Progenitor cell of endocrine pancreas (in vitro differentiated cells): ENCODE measurements at places on chromosomes 2 and 18.

DNA sequence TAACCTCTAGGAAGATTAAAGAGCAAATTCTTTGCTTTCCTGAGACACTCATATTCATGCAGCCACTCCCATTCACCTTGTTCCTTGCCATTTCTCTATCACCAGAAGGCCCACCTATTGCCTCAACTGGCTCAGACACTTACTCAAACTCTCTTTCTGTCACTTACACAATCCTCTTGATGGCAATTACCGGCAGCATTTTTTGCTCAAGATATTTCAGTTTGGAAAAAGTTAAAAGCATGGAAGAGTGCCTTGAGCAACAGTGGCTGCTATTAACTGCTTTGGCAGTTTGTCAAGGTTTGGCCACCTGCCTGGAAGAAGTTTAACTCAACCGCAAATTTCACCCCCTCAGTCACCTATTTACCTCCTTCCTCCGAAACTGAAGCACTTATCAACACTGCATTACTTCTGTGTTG lies 1104.0 kb upstream of the PIK3C3 start:
- no peak for DNase-seq

DNA sequence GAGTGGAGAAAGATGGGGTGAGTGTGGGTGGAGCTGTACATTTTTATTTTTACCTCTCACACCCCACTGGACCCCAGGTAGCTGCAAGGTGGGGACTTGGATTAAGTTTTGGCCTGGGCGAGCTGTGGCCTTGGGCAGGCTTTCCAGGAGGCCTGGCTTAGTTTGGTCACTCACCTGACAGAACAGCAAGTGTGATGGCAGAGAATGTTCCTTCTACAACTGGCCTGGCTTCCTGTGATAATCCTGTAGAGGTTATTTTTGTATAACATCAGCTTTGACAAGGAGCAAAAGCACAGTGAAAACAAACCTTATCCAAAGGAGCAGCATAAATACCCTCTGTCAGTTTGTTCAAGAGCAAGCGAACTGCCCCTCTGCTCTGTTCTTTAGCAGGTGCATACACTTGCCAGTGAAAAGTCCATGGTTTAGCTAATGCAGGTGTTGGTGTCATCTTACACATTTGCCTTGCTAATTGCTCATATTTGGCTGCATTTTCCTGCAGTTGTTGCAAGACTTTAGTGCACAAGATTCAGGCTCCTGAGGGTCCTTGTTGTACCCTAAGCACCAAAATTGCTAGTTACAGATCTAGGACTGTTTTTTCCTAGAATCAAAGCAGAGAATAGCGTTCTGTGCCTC lies 6.3 kb downstream of the THNSL2 start:
- no peak for DNase-seq

DNA sequence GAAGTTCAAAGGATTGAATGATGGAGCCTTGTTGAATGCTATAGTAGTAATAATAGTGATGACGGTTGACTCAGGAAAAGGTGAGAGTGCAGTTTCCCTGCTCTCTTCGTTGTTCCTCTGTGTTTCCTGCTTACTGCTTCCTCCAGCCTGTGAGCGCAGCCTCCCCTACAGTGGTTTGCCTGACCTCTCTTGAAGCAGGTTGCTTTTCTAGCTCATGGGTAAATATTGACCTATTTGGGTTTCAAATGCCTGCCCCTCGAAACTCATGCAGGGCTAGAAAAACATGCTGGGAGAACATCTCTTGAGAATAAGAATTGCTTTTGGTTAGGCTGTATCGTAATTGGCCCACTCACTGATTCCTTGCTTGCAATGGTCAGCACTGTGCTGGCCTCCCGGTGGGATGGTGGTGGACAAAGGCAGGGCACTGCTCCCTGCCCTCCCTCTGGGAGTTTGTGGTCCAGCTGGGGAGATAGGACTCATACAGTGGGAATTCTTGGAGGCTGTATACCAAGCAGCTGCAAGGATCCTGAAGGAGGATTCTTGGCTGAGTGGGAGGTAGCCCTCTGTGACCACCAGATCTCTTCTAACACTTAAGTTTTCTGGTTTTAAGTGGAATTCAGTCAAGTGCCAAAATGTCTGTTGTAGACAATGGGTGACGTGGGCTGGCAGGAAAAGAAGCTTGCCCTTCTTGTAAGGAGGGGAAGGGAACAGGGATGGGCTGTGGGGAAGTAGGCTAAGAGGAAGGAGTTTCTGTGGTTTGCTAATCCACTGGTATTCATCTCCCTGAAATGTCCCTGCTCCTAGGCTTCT lies 5.4 kb upstream of the RNF181 start:
- DNase-seq: no peak

DNA sequence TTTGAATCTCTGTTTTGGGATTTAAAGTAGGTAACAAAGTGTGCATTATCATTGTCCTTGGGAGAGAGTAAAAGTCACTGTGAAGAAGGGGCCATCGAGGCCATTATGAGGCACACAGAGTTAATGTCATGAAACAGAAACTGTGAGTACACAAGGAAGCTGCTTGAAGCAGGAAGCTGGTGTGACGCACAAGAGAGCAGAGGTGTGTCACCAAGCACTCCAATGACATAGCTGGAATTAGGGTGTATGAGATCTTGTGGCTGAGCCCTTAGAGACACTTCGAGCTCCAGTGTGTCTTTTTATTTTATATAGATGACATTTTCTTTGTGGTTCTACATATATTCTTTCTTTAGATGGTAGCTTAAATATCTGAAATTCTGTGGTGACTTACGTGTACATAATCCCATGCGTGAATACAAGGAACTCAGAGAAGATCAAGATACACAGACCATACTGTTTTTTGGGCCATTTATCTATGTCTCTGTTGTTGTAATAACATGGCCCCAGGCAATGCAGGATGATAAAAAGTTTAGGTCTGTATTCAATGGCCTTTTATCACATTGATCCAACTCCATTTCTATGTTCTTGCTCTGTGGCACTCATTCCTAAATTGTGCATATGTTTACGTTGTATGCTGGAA lies 164.7 kb upstream of the FAM98A start:
- no peak for DNase-seq

DNA sequence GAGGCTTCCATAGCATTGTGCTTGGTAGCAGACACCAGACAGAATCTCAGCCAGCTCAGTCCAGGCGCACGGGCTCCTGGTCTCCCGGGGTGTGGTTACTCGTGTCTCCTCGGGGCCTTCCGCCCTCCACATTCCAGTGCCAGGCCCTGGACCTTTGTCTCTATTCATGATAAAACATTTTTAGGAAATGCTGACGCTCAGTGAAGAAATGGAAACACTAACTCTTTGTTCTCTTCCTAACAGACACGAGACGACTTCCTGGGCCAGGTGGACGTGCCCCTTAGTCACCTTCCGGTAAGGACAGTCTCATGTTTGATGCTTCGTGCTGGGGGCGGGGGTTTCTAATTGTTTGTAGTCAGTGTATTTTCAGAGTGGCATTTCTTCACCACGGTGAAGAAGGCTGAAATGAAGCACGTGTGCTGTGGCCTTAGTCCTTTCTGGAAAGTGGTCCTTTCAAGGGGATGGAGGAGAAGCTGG lies 271.8 kb downstream of the NEDD4L start:
- no peak for DNase-seq

- no peak for DNase-seq
These were observed 23.9 kb downstream of the IAH1 start for GRCh38 chr2:9498210-9498609.

DNA sequence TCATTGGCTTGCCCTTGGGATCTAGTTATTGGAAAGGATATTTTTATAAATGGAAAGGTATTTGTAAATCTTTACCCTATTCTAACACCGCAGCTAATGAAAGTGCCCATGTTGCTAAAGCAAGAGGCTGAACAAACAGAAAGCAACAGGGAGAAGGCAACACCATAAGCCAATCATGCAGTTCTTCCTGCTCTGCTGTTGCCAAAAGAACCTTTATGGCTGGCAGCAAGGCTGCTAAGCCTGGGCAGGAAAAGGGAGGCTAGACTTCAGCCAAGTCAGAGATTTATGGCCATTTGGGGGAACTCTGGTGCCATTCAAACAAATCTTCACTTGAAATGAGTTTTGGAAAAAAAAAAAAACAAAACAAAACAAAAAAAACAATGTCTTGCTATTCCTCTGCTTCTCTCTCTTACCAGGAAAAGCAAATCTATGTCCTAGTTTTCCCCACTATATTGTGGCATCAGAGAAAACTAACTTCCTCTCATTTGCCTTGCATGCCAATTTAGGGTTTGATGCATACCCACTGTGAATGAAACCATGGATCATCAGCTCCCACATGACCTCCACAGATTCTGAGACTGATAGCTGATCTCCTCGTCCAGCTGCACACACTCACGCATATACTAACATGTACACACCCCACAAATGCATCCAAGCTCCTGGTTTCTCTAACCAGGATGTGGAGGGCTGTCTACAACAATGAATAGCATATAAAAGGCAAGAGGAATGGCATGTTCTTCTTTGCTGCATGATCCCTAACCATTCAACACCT lies 179.3 kb downstream of the C1D start:
- DNase-seq: no peak

- no peak for DNase-seq
These were observed 78.3 kb downstream of the SMAD4 start for GRCh38 chr18:51108330-51108729.

DNA sequence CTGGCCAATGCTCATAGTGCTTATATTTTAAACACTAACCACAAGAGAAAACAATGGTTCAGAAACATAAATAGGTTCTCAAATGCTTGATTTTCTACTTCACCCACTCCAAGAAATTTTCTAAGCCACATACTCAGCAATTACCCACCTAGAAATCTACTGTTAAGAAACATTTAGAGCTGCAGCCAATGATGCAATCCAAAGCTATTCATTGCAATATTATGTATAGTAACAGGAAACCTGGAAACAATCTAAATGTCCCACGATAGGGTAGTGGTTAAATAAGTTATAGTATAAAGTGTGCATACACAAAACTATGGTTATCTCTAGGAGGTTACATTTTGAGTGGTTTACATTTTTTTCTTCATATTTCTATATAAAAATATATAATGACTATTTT lies 5.7 kb downstream of the FAM237A start:
- DNase-seq: no peak

- no peak for DNase-seq
These were observed 432.4 kb downstream of the DCDC2C start for GRCh38 chr2:4135765-4136164.

DNA sequence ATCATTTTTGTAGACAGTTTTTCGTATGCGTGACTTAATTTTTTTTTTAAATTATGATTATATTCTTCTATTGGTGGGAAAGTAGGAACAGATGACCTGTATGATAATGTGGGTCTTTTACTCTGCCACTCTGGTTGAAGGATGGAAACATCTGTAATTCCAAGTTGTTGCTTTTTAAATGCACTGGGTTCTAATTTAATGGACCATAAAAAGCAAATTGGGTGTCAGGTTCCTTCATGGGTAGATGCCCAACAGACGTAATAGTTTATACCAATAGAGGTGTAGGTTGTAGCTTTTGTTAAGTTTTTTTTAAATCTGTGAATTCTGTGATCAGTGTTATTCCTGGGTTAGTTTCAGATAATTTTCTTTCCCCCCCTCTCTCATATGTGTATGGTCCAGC lies 117.6 kb downstream of the MAP4K4 start:
- no peak for DNase-seq

GRCh38 chr2:95530734-95531133 lies 46.2 kb upstream of the TRIM43B start:
- no peak for DNase-seq

GRCh38 chr2:160392201-160392600 lies 101.4 kb downstream of the RBMS1 start:
- DNase-seq: no peak

DNA sequence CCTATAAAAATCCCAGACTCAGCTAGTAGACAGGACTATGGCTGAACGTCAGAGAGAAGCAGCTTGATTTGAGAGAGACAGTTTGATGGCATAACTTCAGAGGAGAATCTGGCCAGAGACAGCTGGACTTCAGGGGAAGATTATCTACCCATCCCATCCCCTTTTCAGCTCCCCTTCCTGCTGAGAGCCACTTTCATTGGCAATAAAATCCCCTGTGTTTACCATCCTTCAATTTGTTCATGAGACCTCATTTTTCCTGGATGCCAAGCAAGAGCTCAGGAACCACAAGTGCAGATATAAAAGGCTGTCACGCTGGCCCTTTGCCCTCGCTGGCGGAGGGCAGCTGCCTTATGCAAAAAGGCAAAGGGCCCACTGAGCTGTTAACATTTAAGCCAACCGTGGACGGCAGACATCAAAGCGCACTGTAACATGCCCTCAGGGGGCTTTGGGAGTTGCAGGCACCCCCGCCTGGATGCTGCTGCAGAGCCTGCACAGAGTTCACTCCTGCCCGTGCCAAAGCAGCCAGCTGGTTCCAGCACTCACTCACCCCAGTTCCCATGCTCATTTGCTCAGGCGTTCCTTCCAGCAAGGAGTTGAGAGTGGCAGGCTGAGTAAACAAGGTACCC lies 164.3 kb upstream of the PGAP1 start:
- DNase-seq: no peak

- no peak for DNase-seq
These were observed 208.6 kb downstream of the CMPK2 start for GRCh38 chr2:6657136-6657535.

DNA sequence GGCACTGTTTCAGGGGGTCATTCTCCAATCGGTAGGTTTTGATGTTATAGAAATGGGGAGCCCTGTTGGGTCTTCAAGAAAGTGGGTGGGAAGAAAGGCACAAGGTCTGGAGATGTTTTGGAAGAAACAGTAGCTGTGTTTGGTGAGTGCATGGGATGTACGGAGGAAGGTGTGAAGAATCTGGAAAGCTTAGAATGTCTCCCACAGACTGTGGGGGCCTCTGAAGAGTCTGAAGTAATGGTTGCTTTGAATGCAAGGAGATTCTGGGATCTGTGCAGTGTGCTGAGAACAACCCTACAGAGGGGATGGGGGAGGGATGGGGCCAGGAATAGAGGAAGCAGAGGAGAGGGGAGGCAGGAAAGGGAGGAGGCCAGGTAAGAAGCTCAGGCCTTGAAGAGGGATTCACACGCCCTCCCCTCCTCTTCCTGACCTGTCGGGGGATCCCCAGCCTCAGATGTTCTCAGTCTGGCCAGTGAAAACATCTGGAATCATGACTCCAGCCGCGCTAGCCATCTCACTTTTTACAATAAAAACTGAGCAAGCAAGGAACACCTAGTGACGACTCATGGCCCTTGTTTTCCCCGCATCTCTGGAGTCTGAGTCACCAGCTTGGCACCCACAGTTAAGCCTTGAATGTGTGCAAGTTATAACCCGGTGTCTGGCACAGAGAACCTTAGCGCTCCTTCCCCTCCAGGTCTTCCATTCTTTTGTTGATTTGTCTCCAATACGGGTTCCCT lies 74.2 kb downstream of the SH3BP4 start:
- no peak for DNase-seq
